ENCODE measurements at places on chromosomes 5 and 9.
A peak's percentile ranks its signal among the peaks of the same experiment; 100 is the strongest.

GRCh38 chr5:172506251-172506650 lies 51.9 kb upstream of the SH3PXD2B start:
- no peak for DNase-seq

DNA sequence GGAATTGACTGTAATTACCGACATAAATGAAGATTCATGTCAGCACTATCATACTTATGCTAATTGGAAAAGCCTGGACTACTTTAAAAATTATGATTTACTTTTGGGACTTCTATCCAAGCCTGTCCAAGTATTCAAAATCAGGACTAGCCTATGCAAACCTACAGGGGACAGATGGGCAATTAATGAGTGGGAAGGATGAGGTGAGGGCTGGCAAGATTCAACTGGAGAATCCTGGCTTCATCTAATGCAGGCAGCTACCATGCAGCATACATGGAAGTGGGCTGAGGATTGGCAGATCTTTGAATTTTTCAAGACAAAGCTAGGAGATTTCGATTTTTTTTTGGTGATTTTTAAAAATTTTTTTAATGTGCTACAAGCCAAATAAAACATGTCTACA lies 532.6 kb downstream of the CSNK1G3 start:
- DNase-seq: no peak

DNA sequence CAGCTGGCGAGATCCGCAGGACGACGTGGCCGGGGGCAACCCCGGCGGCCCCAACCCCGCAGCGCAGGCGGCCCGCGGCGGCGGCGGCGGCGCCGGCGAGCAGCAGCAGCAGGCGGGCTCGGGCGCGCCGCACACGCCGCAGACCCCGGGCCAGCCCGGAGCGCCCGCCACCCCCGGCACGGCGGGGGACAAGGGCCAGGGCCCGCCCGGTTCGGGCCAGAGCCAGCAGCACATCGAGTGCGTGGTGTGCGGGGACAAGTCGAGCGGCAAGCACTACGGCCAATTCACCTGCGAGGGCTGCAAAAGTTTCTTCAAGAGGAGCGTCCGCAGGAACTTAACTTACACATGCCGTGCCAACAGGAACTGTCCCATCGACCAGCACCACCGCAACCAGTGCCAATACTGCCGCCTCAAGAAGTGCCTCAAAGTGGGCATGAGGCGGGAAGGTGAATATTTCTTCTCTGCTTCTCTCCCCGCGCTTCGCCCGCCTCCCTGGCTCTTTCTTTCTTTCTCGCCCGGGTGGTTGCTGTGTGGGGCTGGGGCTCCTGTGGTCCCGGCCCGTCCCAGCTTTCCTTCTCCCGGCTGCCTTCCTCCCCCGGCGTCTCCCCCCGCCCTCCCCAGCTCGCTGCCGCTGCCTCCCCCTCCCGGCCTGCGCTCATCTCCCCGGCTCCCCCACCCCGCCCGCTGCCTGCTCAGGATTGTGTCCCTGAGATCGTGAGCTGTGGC lies 2.2 kb downstream of the NR2F1 start:
- no peak for DNase-seq

DNA sequence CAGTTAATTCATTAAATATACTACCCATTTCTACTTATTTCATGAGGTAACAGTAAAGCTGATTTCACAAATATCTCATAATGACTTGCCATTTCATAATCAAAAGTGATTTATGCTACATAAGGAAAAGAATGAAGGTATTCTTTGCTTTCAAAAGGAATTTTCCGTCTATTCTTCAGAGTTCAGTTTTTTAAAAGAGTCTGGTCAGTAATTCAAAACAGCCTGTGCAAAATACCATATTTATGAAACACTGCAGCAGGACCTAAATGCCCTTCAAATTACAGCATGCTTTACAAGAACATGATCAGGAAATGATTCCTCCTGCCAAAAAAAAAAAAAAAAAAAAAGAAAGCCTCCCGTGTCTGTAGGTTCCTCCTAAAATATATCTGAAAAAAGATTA lies 154.7 kb downstream of the KIAA0825 start:
- no peak for DNase-seq

DNA sequence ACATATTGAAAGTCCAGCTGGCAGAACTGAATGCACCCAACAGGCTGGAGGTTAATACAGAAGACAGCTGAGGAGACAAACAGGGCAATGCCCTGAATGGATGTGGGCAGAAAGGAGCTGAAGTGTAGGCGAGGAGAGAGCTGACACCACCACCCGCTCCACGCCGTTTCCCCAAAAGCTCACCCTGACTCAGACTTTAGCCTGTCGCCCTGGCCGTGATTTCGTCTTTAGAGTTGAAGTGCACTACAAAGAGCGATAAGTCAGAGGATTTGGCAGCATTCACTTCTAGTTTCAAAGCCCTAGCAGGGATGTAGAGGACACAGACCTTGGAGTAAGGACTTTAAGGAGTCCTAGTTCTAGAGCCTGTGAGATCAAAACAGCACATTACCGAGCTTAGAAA lies 2.2 kb upstream of the ERAP1 start:
- DNase-seq: peak; percentile 4

DNA sequence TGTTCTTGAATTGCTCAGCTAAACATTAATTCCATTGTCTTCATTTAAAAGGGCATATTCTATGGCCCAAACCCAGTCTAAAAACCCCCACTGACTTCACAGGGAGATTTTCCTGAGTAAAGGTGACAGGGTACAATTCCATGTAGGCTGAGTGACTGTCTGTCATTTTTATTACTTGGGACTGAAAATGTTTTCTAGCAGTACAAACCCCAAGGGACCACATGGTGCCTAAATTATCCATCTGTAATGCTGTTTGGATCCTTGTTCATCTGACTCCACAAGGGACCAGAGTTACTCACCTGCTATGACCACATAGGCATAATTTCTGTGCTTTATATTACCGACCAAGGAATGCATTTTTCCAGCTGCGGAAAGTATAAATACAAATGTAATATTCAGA lies 349.1 kb downstream of the ZNF608 start:
- no peak for DNase-seq

All from activated naive CD4-positive, alpha-beta T cell (primary cell).